ENCODE measurements at places on chromosomes 2 and 18.

- no peak for DNase-seq
Observed at GRCh38 chr18:25351280-25351775, 638 bp downstream of the ZNF521 start.

DNA sequence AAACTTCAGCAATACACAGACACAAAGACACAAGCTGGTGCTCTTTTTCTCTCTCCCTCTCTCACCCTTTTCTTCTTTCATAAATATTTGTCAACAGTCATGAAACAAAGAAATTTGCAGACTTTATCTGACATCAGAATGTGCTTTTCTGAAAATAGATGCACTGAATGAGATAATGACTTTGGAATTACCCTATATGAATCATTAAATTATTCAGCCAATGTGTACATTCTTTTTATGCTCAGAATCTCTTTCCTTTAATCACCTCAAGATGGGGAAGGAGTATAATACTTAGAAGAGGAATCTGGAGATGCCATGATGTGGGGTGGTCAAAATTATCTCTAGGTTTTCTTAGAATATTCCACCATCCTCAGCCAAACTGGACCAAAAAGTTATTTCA lies 289.9 kb downstream of the LRRTM1 start:
- no peak for DNase-seq

DNA sequence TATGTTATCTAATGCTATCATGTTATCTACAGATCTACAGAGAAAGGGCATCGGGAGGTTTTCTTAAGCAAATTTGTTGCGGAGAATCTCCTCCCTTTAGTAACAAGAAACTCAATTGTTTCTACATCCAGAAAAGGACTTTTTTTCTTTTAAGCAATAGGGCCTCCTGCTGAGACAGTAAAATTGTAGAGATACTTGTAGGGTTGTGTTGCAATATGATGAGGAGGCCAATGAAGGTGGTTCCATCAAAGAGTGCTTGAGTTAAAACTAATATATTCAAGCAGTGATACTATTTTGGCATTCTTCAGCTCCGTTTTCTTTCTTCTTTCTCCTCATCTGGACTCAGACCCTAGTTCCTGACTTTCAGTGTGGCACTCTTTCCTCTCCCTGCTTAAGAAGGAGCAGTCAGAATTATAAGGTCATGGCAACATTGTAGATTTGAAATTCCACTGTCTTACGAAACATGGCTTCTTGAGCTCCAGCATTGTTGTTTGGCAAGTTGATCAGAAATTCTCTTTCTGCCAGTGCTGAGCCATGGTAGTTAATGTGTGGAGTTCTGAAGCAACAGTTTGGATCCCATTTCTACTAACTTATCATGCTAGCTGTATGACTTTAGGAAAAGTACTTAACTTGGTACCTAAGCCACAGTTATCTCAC lies 202.0 kb upstream of the SLC14A2 start:
- DNase-seq: no peak

GRCh38 chr2:71716697-71717624 lies 263.6 kb downstream of the DYSF start:
- DNase-seq: peak; percentile 77

- DNase-seq: no peak
Observed at GRCh38 chr18:59324623-59324971, 6.1 kb upstream of the CPLX4 start.

DNA sequence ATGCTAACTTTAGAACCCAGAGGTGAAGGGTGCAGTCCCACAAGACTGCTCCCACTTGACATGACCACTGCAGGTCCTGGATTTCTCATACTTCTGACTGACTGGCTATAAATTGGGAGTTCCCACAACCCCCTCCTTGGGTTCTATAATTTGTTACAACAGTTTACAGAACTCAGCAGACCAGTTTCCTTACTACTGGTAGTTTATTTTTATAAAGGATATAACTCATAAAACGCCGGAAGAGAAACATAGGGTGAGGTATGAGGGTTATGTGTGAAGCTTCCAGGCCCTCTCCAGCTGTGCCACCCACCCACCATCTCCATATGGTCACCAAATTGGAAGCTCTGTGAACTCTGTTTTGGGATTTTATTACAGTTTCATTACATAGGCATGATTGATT lies 839.6 kb downstream of the TSN start:
- DNase-seq: no peak

DNA sequence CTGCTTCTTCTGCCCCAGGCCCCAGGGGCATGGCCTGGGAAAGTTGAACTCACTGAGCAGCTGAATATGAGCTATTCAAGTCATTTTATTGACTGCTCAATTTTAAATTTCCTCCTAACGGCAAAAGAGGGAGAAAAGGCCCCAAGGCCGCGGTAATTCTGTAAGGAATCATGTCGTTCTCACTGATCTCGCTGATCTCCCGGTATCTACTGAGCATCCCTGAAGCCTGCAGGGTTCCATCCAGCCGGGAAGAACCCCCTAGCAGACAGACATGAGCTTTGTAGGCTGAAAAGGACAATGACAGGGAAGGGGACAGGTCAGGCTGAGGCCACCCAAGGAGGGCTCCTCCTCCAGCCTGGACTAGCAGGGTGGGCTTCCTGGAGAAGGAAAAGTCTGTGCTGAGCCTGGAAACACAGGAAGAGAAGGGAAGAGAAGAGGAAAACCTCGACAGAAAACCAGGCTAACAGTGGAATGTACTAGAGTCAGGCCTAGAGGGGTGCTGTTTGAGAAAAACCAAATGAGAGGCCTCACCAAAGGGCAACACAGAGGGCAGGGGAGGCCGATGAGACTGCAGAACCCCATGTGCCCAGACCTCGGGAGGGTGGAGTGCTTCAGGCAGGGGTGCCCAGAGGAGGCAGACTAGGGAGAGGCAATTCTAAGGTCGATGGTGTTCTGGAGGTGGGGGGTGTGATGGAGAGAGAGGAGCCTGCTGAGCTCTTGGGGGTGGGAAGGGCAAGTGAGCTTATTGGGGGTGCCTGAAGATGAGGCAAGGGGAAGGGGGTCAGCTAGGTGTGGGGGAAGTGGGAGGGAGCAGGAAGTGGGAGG lies 2.9 kb upstream of the NPPC start:
- no peak for DNase-seq

- DNase-seq: no peak
Observed at GRCh38 chr2:10035633-10036032, 7.7 kb upstream of the KLF11 start.

DNA sequence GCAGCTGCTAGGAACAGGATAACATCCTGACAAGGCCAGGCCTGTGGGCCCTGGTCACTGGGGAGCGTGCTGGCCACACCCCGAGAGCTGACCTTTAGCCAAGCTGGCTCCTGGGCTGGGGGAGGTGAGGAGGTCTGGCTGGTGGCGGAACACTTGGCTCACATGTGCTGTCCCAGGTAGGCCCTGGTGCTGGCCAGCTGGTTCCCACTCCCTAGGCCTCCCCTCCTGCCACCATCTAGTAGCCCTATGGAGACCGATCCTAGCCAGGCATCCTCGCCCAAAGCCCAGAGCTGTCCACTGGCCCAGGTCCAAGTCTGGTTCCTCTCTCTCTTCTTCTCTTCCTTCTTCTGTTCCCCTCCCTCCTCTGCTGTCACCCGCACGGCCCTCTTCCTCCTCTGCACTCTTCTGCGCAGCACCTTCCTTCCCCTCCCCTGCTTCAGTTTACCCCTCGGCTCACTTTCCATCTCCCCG lies 52.4 kb downstream of the TNS1 start:
- no peak for DNase-seq

GRCh38 chr18:44693030-44693784 lies 12.5 kb downstream of the SETBP1 start:
- no peak for DNase-seq

DNA sequence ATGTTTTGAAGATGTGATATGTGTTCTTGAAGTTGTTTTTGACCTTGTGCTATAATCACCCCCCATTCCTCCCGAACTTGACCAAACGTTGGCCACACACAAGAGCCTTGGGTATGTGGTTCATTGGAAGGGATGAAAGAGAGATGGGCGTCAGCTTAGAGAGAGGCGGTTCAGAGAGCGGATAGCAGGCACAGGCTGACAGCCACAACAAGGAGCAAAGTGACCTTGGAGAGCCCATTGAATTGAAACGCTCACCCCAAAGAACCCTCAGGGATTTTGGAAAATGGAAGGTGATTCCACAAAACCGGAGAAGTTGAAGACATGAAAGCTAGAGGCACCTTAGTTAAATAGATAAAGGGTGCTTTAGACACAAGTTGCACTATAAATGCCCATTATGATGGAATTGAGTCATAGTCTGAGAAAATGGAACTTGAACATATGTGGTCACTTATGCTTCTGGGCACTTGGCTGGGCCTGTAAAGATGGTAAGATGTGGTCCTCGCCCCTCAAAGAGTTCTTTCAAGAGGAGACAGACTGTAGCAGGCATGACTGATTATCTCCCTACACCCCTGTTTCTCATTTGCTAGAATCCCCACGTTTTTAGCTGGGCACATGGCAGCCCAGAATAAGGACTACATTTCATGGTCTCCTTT lies 188.5 kb upstream of the HAAO start:
- DNase-seq: no peak

GRCh38 chr2:73937899-73938298 lies 11.2 kb downstream of the DGUOK start:
- no peak for DNase-seq

DNA sequence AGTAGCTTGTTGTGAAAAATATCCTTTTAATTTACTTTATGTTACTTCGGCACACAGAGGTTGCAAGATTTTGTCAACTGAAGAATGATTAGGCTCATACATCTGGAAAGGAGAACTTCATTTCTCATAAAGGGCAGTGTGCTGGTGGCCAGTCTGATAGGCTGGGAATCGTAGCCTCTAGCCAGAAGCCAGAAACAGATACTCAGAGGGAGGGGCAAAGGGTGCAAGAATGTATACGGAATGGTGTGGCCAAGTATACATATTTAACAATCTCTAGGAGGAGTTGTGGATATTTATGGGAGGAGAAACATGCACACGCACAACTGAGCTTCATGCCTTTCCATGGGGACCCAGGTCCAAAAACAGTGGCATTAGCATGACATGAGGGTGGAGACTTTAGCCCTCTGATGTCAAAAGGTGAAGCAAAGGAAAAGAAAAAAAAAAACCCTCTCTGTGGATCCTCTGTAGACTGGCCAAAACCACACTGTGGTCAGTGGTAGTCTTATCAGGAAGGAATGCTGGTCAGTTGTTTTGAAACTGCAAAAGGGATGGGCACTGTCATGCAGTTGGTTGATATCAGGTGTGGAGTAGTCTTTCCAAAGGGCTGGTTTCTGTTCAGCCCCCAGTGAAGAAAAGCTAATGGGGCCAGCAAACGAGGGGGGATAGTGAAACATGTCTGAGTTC lies 34.9 kb upstream of the APCDD1 start:
- DNase-seq: no peak

DNA sequence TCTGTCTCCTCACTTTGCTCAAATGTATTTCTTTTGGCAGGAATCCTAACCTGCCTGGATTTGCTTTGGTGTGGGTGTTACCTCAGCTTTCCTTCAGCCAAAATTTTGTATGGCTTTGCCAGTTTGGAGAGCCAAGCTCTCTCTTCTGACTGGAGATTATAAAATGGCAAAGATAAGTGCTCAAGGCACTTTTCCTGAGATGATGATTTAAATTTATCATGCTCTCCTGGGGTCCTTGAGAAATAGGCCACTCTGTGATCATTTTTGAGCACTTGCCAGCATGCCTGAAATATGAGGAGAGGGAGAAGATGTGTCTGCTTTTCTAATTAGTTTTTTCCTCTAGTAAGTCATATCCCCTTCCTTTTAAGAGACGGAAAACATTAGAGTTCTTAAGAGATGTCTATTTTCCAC lies 683.0 kb downstream of the SLC4A3 start:
- DNase-seq: no peak

- DNase-seq: no peak
Observed at GRCh38 chr2:124698979-124699565, 674.0 kb downstream of the CNTNAP5 start.

- no peak for DNase-seq
Observed at GRCh38 chr18:21184396-21184996, 57.5 kb upstream of the GREB1L start.
